ENCODE measurements at places on chromosomes 5 and 9.

GRCh38 chr9:124257844-124258606 lies at the start of gene NEK6:
NEK6 (plus strand) TSS chr9:124257949; CDS start chr9:124301965, 44,016 bp downstream.
- DNase-seq = no peak

DNA sequence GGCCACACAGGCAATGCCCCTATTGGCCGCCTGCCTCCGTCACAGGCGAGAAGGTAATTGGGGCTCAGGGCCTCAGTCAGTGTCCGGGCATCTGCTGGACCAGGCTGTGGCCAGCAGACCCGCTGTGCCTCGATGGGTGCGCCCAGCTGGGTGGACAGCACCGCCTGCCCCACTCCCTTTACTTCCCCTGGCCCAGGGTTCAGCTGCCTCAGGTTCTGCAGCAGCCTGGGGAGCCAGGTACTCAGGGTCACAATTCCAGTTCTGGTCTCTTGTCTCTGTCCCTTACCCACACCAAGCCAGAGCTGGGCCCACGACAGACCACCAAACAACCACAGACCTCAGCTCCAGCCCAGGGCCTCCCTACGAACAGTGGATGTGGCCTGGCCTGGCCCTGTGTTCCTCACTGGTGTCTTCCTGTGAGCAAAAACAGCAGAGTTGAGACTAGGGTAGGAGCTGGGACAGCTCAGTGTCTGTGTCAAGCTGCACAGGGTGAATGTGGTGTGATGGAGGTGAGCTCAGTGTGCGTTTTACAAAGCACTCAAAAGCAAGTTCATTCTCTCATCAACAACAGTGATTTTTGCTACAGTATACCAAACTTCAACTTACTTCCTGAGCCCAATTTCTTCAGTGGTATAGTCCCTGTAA lies 33.4 kb upstream of the SUSD3 start:
- DNase-seq = no peak

DNA sequence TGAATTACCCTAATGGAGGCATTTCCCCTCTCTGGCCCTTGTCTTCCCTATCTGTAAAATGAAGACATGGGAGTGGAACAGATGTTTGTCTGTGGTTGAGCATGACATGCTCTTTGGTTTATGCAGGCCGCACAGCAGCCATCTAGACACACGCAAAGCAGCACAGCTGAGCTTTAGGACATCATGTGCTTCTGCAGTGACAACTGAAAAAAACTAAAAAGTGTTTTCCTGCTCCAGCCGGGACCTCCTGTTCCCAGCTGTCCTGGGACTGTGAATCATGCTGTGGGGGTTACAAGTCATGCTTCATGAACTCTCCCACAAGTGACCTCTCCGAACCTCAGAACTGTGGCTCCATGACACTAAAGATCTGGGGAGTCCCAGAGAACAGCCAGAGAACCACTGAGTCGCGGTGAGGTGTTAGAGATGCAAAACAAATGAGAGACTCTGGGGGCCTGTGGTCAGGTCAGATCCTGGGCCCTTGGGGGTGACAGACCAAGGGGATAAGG lies 1.7 kb downstream of the SMIM3 start:
- peak; percentile 67 for DNase-seq

DNA sequence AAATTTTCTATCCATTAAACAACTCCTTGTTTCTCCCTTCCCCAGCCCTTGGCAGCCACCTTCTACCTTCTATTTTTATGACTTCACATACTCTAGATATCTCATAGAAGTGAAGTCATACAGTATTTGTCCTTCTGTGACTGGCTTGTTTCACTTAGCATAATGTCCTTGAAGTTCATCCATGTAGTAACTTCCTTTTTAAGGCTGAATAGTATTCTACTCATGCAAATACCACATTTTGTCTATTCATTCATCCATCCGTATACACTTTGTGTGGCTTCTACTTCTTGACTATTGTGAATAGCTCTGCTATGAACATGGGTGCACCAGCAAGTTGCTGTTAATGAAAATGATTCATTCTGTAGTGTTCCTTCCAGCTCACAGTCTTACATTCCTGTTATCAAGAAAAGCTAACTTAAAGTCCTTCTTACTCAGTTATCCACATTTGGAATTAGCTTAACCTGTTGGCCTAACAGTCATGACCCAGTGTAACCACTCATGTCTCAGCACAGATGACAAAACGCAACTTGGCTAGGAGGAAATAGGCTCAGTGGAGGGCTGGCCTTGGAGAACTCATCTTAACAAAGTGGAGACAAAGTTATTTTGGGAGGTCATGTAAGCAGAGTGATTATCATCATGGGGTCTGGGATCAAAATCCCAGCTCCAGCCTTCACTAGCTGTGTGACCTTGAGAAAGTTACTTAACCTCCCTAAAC lies 129.7 kb upstream of the MAP3K1 start:
- no peak for DNase-seq

- no peak for DNase-seq
These were observed 53.4 kb downstream of the SLC22A5 start for GRCh38 chr5:132422720-132423437.

DNA sequence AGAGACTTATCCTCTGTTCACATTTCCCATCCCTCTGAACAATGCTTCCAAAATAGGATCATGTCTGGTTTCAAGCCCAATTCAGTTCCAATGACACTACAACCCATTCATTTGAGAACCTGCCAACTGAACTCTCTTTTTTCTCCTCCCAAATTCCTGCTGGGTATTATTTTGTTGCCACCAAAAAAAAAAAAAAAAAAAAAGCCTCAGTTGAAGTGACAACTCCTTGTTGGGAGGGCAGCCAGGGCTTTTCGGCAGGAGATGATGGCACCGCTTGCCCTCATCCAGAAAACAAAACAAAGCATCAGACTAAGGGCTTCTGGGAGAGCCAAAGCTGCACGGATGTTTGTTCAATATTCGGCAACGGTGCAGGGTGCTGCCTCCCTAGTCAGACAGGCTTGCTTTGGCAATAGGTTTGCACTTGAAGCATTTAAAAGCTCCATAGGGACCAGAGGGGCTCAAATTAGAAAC lies 30.6 kb upstream of the TRIM32 start:
- DNase-seq = no peak
